GM04504 (cell line): ENCODE measurements at places on chromosomes 12 and 14.

- no peak for DNase-seq
Observed at GRCh38 chr12:119461636-119462214, 127.2 kb downstream of the CCDC60 start.

DNA sequence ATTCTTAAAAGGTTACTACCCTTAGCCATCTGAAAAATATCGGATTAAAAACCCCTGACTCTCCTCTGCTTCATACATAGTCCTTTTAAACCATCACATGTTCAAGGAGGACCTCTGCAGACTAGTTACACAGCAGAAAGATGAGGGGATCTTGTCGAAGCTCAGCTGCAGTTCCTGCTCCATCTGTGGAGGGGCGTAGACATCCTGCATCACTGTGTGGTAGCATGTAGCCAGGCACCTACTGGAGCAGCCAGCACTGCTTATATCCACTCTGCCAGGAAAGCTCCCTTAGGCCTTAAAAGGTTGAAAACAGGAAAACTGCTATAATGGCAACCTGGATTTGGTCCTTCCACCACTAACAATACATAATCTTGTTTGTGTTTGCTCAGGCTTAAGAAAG lies 57.6 kb upstream of the STRN3 start:
- no peak for DNase-seq

DNA sequence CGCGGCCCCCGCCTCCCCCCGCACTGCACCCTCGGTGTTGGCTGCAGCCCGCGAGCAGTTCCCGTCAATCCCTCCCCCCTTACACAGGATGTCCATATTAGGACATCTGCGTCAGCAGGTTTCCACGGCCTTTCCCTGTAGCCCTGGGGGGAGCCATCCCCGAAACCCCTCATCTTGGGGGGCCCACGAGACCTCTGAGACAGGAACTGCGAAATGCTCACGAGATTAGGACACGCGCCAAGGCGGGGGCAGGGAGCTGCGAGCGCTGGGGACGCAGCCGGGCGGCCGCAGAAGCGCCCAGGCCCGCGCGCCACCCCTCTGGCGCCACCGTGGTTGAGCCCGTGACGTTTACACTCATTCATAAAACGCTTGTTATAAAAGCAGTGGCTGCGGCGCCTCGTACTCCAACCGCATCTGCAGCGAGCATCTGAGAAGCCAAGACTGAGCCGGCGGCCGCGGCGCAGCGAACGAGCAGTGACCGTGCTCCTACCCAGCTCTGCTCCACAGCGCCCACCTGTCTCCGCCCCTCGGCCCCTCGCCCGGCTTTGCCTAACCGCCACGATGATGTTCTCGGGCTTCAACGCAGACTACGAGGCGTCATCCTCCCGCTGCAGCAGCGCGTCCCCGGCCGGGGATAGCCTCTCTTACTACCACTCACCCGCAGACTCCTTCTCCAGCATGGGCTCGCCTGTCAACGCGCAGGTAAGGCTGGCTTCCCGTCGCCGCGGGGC lies at the start of gene FOS:
TSS of gene FOS (plus strand) at position 407 of the 731 bp plus-strand sequence. CDS start at position 562, 155 bp downstream.
- peak; percentile 91 for DNase-seq

GRCh38 chr12:128250096-128250495 lies 16.9 kb upstream of the TMEM132C start:
- DNase-seq: no peak

- no peak for DNase-seq
Observed at GRCh38 chr14:51335961-51336723, 96.1 kb downstream of the TMX1 start.

DNA sequence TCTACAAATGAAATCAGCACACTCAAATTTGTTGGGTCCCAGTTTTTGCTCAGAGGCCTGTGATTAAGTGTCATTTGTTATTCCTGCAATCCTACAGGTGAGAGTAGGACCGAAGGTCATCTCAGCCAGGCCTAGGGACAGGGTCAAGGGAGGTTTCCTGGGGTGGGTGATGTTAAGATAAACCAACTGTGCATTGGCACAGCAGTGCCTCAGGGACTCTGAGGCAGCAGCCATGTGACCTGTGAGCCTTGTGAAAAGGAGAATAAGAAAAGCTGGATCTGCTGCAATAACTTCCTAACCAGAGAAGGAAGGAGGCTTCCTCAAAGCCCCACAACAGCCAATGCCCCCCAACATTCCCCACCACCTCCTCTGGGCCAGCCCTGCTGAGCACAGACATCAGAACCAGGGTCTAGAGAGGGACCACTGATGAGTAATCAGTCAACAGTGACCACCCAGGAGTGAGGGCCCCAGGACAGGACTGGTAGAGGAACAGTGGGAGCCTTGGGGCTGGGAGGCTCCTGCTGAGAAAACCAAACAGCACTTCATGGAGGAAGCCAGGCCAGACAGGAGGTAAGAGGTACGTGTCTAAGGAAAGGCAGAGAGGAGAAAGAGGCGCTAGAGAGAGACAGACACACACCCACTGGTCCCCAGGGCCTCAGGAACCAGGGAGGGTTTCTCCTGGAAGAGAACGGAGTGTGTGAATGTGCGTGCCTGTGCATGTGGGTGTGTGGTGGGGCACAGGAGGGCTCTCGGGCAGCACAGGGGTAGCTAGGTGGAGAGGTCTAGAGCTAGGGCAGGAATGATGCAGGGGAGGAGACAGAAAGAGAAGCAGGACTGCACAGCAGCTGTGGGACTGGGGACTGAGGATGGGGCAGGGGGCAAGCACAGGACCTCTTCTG lies 82.4 kb downstream of the ITPK1 start:
- DNase-seq: no peak

DNA sequence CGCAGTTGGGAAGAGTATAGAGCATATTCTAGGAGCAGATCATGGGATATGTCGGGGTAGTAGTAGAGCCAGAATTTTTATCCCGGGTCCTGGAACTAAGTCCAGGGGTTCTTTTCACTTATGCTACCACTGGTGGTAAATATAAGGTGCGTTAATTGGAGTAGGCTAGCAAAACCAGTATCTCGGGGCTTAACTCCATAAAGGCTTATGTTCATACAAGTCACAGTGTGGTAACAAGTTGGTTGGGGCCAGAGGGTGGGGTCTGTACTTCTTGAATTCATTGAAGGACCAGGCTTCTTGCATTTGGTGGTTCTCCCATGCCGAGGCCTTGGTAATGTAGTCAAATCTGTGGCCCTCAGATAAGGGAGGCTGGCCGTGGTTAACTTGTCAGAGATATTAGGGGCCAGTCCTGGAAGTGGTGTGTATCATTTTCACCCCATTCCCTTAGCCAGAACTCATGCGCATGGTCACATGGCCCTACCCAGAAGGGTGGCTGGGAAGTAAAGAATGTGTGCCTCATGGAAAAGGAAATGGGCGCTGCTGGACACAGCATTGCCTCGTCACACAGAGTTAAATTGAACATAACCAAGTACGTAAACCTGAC lies 1.5 kb upstream of the ZNF641 start:
- no peak for DNase-seq

DNA sequence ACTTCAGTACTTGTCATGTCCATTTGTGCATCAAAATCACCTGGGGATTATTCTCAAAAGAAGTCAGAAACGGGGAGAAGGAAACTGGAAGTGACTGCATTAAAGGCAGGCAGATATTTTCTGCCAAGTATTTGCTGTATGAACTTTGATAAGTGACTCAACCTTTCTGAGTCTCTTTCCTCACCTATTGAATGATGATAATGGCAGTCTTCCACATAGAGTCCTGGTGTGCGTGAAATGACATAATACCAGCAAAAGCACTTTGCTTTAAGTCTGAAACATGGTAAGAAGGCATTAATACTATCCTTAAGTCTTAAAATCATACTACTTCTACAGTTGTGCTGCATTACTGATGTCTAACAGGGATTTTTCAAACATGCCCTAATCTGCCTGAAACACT lies 278.5 kb downstream of the ADAMTS20 start:
- DNase-seq: no peak

- no peak for DNase-seq
Observed at GRCh38 chr12:58787021-58787760, 133.1 kb downstream of the LRIG3 start.

DNA sequence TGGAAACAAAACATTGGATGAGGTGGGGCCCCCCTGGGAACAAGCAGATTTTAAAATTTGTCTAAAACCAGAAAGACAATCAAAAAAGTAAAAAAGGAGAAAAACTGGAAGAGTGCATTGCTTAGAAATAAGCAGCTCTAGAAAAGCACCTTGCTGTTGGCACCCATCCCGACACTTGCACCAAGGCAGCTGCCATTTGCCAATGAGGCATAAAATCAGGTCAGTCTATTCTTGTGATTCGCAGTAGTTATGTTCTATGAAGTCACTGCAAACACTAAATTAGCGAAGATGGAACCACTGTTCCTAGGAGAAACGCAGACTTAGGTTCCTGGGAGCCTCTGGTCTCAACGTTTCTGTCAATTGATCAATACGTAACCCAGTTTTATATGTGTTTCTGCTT lies 16.2 kb downstream of the VPS33A start:
- DNase-seq: no peak
